ENCODE measurements at places on chromosomes 2 and 18. TPM values are rescaled to one million over a fixed set of nuclear protein-coding genes. Genes with fewer than 3 reads are reported as not detected.

The LRPPRC gene
- 117 TPM for total RNA-seq

DNA sequence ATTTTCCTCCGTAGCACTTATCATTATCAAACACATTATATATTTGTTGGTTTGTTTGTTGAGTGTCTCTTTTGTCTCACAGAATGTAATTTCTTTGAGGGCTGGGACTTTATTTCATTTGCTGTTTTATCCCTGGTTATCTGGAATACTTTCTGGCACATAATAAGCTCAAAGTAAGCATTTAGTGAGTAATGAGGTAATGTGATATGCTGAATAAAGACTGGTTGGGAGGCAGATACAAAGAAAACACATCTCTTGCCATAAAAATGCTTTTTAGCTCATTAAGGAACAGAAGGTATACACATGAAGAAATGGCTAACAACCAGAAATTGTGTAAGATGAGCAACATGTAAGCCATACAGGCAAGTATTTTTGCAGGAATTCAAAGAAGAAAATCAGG lies 1411.8 kb downstream of the LRP1B start:
- no peak for DNase-seq

- DNase-seq: no peak
These were observed 294.0 kb upstream of the CDH20 start for GRCh38 chr18:61039251-61039650.

DNA sequence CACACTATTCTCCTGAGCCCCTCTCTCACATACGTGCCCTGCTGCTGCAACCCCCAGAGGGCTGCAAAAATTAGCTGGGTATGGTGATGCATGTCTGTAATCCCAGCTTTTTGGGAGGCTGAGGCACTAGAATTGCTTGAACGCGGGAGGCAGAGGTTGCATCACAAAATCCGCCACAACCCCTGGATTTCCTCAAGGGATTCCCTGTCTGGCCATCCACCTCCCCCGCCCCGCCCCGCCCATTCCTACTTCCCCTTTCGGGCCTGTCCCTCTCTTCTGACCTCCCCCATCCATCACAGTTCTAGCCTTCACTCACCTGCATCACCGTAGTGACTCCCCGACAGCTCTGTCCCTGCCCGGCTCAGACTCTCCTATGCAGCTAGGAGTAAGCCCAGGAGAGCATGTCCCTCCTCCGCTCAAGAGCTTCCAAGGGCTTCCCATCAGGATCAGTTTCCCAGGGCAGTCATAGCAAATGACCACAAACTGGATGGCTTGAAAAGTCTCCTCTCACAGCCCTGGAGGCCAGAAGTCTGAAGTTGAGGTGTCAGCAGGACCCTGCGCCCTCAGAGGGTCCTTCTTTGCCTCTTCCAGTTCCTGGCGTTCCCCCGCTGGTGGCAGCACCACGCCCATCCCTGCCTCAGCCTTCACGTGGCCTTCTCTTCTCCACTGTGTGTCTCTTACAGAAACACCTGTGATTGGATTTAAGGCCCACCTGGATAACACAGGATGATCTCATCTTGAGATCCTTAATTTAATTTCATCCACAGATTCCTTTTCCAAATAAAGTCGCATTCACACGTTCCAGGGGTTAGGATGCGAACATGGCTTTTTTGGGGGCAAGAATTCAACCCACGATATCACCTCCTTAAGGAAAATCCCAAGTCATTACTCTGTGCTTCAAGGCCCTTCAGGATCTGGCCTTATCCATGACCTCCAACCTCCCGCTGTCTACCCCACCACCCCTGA lies 58.5 kb downstream of the HS1BP3 start:
- DNase-seq: peak; percentile 77

DNA sequence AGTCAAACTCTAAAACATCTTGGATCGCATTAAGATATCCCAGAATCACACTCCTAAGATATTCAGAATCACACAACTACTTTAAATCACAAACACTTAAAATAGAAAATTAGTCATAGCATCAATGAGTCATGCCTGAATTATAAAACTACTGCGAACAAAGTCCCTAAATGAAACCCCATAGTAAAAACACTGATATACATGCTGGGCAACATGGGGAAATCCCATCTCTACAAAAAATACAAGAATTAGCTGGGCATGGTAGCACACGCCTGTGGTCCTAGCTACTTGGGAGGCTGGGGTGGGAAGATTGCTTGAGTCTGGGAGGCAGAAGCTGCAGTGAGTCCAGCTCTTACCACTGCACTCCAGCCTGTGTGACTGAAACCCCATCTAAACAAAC lies 101.7 kb downstream of the COBLL1 start:
- no peak for DNase-seq

The CSRNP3 gene
- 13.6 TPM for total RNA-seq

DNA sequence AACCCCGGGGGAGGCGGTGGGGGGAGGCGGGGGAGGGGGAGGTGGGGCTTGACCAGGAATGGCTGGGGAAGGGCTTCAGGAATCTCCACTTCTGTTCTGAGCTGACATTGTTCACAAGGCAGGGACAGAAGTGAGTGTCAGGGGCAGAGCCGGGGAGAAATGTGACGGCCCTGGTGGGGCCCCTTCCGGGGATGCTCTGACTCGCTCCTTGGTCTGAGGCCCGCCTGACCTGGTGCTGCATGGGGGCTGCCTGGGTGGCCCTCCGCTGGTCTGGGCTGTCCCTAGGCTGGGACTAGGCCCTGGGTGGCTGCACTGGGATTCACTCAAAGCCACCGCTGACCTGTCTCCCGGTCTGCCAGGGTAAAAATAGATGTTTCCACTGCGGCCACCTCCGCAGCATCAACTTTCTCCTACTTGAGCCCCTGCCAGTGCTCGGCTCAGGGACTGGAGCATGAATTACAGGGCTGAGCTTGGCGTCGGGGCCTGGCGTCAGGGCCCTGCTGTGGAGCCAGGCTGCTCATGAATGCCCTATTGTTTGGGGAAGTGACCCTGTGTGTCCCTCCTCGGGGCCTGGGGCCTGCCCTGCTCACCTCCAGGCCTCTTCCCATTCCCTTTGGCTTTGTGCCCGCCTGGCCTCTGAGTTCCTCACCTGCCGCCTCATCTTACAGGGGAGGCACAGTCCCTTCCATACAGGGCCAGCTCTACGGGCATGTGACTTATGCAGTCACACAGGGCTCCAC lies 247.5 kb downstream of the DYSF start:
- DNase-seq: no peak

The ANKRD30B gene
- total RNA-seq: not detected

- DNase-seq: peak; percentile 48
These were observed 38.7 kb downstream of the PSD4 start for GRCh38 chr2:113212245-113213060.

The PLB1 gene
- total RNA-seq: 0.77 TPM

DNA sequence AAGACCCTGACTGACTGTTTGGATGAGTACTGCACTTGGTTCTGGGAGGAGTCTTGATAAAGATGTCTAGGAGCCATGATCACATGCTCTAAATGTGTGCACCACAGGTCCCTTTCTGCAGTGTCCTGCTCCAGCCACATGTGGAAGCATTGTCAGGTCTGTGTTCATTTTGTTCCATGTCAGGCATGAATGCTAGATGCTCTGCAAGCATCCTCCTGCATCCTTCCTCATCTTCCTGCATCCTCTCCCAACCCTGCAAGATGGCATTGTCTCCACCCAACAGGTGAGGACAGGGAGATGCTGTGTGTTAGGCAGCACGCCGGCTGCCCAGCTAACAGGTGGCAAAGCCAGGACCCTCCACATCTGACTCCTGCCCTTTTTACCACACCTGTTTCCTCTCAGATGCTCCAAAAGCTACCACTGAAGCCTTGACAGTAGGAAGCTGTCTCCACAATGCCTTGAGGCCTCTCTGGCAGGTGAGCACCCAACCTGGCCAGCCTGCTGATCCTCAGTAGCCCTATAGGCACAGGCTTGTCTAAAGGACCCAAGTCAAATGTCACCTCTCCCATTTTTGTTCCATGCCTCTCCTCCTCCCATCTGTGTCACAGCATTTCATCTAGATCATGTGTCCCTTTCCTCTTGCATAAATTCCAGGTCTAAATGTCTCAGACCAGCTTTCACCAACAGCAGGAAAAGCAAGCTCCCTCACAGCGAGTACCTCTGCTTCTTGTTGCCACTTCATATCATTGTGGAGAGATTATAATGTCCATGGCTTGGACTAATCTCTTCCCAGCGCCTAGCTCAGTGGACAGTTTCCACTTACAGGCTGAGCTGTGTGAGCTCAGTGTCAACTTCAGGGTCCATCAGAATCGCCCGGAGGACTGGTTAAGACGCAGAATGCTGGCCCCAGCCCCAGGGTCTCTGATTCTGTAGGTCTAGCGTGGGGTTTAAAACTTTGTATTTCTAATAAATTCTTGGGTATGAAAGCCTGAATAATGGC lies 55.0 kb downstream of the TMEM163 start:
- DNase-seq: peak; percentile 23

GRCh38 chr18:36887114-36887513 lies 58.2 kb downstream of the KIAA1328 start:
- no peak for DNase-seq

The FSHR gene
- 2.4 TPM for total RNA-seq

The NTSR2 gene
- total RNA-seq: not detected

The UGT1A5 gene
- not detected for total RNA-seq

DNA sequence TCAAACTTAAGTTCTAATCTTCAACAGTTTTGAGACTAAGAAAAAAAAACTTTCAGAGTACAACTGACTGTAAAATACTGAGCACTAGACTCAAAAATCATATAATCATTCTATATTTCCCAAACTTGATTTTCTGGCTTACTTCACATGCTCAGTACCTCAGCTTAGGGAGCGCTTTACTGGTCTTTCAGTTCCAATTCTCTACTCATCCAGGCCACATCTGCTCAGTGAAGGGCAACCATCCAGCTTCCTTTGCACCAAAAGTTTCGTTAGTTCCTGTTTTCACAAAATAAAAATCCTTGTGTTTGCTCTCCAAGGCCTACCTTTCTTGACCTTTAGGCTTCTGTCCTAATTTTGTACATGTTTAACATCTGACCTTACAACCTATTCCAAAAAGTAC lies 287.6 kb upstream of the LRRTM1 start:
- DNase-seq: no peak

GRCh38 chr2:201904538-201905420 lies 98.4 kb downstream of the CDK15 start:
- DNase-seq: peak; percentile 71
